DMS79 treated with DMSO at 0.1 percent for 48 hours (cell line): ENCODE measurements at places on chromosomes 6 and 20.

DNA sequence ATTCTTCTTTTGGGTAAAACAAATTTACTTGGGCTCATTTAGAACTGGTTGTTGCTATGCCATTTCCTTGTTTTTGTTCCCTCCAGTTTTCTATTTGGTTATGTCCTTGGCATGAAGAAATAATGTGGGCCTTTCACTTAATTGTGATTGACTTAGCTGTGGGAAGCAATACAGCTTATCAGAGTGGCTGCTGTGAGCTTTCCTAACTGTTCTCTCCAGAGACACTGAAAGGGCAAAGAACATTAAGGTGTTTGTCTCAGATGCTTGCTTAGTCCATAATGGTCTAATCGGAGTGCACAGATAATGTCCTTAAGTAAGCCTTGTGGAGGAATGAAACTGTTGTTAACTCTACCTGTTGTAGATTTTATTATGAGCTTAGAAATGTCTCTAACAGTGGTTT is 56.6 kb downstream of the SH3BGRL2 start:
- peak; percentile 35 for DNase-seq

DNA sequence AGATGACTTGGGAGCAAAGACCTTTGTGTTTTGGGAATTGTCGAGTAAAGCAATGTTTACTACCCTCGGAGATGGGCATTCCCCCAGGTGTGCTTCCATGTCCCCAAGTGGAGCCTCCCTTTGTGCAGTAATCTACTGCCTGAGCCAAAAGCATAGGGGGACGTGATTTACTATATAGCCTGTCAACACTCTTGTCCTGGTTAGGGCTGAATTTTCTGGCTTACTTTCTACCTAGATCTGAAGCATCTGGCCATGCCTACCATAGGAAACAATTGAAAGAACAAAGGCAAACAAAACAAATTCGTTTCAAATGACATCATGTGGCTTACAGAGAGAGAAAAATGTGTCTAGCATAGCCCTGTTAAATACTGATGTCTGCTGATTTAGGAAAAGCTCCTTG is 350.6 kb downstream of the SAMD5 start:
- no peak for DNase-seq

GRCh38 chr6:42689371-42689770 is 33.0 kb downstream of the PRPH2 start:
- DNase-seq = no peak

- DNase-seq = no peak
Measured at GRCh38 chr6:105592329-105592728, 189.4 kb upstream of the PREP start.

GRCh38 chr6:16358531-16359138 is 120.2 kb downstream of the GMPR start:
- no peak for DNase-seq

- peak; percentile 67 for DNase-seq
Measured at GRCh38 chr20:61895016-61895415, 170.7 kb downstream of the TAF4 start.

- DNase-seq = peak; percentile 28
Measured at GRCh38 chr20:24699321-24700165, 230.1 kb downstream of the SYNDIG1 start.

- DNase-seq = no peak
Measured at GRCh38 chr20:59325142-59325523, 24.7 kb downstream of the EDN3 start.

GRCh38 chr20:38961530-38962043 is 557 bp upstream of the DHX35 start:
- peak; percentile 7 for DNase-seq

DNA sequence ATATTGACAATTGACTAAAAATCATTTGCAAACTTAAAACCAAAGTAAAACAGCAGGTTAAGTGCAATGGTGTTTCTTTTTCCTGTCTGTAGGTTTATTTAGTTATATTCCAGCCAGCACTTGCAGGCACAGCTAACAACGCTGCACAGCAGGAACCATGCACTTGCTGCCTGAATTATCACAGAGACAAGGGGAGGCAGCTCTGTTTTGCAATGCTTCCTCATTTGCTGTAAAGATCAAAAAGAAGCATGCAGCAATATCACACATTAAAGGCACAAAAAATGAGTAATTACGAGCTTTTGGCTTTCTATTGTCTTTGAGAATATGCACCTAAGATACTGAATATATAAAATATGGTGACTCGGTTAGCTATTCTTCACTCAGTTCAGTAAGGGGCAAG is 241.9 kb downstream of the EPHA7 start:
- no peak for DNase-seq

- DNase-seq = no peak
Measured at GRCh38 chr6:155399745-155400653, 55.6 kb downstream of the NOX3 start.

GRCh38 chr6:7169296-7169721 is 61.5 kb downstream of the RREB1 start:
- DNase-seq = no peak

- no peak for DNase-seq
Measured at GRCh38 chr20:1178623-1179022, 6.2 kb downstream of the TMEM74B start.

GRCh38 chr6:94045099-94045829 is 625.9 kb upstream of the EPHA7 start:
- no peak for DNase-seq

GRCh38 chr20:50579511-50579910 is 69.3 kb downstream of the PTPN1 start:
- DNase-seq = no peak

DNA sequence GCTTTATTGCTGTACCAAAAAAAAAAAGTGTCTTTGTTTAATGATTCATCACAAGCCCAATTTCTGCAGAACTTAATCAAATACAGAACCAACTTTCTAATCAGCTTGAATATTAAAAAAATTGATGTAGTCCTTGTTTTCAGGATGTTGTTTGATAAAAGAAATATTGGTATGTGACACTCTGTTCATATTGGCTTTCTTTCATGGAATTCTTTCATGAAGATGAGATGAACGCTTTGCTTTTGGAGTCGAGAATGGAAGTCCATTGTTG is 184.3 kb downstream of the ZNF217 start:
- DNase-seq = no peak

DNA sequence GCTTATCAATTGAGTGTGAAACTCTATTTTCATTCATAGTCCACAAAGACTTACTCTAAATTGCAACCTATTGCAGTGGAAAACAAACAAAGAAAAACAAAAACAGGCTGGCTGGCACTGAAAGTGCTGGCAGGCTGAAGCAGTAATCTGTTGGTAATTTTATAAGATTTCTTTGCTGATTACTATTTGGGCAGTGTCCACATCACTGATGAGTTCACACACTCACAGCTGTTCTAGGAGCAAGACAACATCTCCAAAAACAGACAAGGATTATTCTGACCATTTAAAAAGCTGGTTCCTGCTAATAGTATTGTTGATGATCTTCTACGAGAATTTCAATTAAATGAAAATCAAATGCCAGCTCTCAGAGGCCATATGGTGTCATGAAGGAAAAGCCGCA is 26.9 kb downstream of the MARCKS start:
- no peak for DNase-seq

GRCh38 chr20:57061051-57061900 is 205.2 kb downstream of the BMP7 start:
- DNase-seq = peak; percentile 39

GRCh38 chr20:62730481-62730880 is 21.8 kb downstream of the NTSR1 start:
- DNase-seq = no peak

DNA sequence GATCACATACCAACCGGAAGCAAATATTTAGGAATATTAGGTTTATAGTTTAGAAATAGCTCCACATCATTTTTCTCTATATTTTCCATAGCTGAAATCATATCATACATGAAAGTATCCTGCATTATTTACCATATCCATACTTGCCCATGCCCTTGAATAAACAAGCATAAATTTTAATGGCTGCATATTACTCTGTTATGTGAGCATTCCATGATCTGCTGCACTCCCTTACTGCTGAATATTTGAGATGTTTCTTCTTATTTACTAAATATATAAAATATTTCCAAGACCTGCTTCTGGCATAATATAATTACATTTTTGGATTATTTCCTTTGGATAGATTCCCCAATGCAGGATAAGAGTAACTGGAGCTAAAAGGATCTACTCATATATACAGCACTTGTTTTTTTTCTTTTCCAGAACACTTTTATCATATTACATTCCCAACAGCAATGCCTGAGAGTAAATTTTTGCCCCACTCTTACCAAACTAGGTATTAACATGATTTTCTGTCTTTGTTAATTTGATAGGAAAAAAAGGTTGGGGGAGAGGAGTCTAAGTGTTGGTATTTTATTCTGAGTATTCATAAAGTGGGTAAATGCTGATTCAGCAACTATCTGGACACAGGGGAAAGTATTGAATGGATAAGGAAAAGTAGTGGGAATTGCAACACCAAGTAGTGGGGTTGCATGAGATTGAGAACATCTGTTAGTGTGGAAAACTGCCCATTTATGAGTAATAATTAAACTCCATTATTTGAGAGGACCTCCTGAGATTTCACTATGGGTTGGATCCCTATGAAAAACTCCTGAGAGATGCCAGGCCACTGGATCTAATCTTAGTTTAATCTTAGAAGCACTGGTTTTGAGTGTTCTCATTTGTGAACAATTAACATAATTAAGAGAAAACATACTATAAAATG is 76.0 kb downstream of the MAN1A1 start:
- no peak for DNase-seq

DNA sequence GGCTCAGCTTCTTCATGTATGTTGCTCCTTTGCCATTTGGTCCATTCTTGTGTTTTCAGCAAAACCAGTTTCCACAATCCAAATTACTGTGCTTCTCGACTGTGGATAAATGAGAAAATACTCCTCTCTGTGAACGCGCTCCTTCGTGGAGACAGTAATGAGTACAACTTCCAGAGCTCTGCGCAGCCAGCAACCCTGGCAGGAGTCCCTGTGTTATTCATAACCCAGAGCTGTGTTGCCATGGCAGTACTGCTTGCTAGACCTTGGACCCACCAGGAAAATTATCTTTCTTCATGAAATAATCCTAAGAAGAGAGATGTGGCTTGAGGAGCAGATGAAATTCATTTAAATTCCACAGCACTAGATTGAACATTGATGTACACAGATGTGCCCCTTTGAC is 73.7 kb downstream of the SLC22A3 start:
- no peak for DNase-seq

GRCh38 chr6:53397283-53397682 is 48.5 kb upstream of the ELOVL5 start:
- DNase-seq = no peak

DNA sequence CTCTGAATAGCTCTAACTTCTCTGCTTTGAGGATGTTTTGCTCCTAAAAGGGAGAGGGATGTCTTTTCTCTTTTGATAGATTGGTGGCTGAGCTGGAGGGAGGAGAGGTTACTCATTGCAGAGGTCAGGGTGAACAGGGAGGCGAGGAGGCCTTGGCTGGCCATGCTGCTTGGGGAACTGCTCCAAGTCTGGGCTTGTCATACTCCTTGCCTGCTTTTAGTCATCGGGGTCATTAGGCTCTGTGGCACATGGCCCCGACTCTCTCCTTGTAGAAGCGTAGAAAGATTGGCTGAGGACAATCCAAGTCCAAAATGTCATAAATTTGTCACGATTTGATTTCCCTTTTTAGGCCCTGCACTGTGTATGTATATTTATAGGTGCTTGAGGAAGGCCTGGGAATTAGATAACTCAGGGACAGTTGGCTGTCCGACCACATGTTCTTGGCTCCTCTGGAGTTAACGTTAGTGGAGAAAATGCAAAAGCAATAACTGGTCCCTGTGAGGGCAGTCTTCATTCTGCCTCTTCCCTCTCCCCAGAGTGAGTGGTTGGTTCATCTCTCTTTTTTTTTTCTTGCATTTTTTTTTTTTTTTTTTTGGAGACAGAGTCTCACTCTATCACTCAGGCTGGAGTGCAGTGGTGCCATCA is 160.1 kb downstream of the SCP2D1 start:
- no peak for DNase-seq

- no peak for DNase-seq
Measured at GRCh38 chr20:58440021-58440767, 51.2 kb downstream of the VAPB start.

GRCh38 chr20:13644010-13644409 is 5.3 kb upstream of the TASP1 start:
- DNase-seq = no peak

GRCh38 chr6:20191992-20192391 is 20.3 kb downstream of the MBOAT1 start:
- no peak for DNase-seq

GRCh38 chr6:83303426-83303825 is 110.3 kb downstream of the RWDD2A start:
- no peak for DNase-seq
